NCI-H2029 (cell line): ENCODE measurements at places on chromosomes 5 and 9.

GRCh38 chr9:82223442-82223841 is 234.9 kb downstream of the SPATA31D1 start:
- DNase-seq, result no peak

GRCh38 chr9:77735494-77735893 is 87.4 kb upstream of the GNA14 start:
- DNase-seq, result no peak

DNA sequence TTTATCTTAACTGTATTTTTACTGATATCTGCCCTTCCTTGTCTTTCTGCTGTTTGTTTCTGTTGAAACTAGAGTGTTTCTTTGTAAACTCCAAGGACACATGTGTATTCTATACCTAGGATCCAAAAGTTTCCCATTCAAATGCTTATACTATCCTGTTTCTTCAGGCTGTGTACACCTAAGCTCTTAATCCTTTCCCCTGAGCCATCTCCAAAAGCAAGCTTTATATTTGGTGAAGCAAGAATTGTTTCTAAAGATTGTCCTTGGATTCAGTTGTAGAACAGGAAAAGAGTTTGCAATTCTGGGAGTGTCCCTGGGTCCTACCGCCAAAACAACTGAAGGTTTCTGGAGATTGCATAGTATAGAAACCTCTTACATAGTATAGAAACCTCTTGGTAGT is 65.9 kb downstream of the CWC27 start:
- DNase-seq, result no peak

- no peak for DNase-seq
Measured at GRCh38 chr5:157545610-157546310, 29.8 kb downstream of the ADAM19 start.

GRCh38 chr5:114952876-114953275 is 216.8 kb downstream of the TRIM36 start:
- DNase-seq, result no peak

DNA sequence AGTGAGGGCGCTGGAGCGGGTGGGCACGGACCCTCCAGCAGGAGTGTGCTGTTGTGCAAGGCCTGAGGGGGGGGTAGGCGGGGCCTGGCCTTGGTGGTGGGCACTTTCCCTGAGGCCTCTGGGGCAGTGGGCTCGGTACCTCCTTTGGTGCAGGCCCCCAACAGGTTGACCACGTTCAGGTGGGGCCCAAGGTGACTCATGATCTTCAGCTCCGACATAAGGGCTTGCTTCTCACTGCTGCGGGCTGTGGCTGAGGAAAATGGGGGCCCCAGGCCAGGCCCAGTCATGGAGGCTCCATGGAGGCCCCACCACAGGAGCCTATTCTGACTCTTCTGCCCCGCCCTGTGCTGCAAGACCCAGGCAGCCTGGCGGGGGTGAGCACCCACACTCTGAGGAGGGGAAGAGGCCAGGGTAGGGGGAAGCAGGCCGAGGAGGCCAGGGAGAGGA is 31.5 kb downstream of the PDGFRB start:
- no peak for DNase-seq

GRCh38 chr5:87051502-87052113 is 216.1 kb upstream of the RASA1 start:
- no peak for DNase-seq

DNA sequence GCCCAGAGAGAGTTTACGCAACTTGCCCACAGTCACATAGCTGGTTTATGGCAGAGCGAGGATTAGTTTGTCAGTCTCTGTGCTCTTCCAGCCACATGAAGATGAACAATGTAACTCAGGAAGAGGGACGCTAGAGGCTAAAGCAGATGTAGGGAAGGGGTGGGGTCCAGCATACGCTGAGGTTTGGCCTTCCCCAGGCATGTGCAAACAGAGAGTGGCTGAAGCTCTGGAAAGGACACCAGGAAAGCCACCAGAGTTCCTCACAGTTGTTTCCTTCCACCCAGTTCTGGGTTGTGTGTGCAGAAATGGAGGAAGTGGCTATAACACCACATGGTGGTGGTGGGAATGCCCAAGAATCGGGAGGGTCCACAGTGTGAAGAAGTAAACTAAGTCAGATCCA is 60.0 kb downstream of the SNX18 start:
- DNase-seq, result no peak

GRCh38 chr9:72636621-72637020 is 115.2 kb downstream of the TMC1 start:
- DNase-seq, result no peak

- no peak for DNase-seq
Measured at GRCh38 chr9:114782586-114782985, 23.3 kb downstream of the TNFSF15 start.

DNA sequence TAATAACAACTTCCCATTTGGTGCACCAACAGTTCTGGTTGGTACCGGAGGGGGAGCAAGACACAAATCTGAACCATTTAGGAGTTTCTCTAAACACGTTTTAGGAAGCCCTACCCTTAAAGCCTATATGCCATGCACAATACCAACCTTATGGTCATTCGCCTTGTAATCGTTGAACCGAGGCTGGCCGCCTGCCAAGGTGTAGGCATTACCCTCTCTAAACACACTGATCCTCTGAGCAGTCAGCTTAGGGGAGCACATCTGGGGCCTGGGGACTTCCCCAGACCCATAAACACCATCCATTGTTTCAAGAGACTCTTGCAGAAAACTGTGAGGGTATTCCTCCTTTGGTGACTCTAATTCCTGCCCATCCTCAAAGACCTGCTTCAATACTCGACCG is 328 bp downstream of the GRXCR2 start:
- DNase-seq, result peak; percentile 3

GRCh38 chr5:140594169-140594568 is 29.5 kb downstream of the SLC35A4 start:
- DNase-seq, result no peak

GRCh38 chr9:17930071-17930470 is 351.2 kb downstream of the SH3GL2 start:
- no peak for DNase-seq

DNA sequence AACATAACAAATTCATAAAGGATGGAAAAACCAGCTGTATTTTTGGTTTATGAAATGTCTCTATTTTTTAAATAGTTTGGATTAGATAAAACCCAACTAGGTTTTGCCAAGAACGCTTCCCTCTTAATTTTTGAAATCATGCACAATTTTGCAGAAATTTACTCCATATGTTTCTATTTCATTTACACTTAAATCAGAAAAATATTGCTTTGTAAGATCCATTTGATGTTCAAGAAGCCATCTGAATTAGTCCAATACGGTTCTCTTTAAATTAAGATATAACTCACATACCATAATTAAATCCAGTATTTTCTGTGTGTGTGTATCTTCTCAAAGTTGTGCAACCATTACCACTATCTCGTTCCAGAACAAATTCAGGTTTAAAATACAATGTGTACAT is 78.6 kb upstream of the FBXL7 start:
- no peak for DNase-seq

DNA sequence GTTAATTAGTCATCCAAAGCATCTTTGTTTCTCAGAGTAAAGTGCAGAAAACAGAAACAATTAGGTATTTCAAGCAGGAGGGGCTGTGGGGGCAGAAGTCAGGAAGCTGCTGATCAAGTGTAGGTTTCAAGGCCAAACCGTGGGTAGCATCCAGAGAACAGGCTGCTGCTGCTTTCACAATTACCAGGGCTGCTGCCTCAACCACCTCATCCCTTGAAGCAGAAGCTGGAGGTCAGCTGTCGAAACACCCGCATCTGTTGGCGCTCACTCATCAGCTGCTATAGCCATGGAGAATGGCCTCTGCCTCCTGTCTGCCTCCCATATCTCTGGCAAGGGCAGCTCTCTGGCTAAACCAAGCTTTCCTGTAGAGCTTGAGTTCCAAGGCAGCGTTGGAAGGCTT is 122.9 kb upstream of the OSMR start:
- no peak for DNase-seq

DNA sequence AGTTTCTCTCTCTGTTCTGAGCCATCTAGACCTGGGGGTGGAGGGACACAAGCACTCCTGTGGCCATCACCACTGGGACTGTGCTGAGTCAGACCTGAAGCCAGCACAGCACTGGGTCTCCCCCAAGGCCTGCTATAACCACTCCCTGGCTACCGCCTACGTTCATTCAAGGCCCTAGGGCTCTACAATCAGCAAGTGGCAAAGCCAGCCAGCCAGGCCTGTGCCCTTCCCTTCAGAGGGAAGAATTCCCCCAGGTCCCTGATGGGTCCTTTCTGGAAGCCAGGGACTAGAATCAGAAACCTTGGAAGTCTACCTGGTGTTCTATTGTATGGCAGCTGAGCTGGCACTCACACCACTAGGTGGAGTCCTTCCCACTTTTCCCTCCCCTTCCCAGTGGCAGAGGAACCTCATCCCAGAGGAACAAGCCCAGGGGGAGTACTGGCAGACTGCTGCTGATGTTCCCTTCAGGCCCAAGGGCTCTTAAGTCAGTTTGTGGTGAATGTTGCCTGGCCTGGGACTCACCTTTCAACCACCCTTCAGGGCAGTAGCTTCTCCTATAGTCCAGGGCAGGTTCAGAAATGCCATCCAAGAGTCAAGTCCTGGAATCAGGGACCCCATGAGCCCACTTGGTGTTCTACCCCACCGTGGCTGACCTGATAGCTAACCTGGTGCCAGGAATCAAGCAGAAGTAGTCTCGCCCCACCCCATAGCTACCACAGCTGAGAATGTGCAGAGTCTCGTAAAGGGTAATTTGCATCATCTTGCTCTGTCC is 20.0 kb downstream of the JMY start:
- peak; percentile 33 for DNase-seq

- DNase-seq, result no peak
Measured at GRCh38 chr9:32454280-32454679, 69.8 kb downstream of the ACO1 start.

GRCh38 chr9:84903963-84904362 is 234.4 kb downstream of the NTRK2 start:
- DNase-seq, result no peak
